ENCODE measurements at places on chromosomes 1 and 21. TPM values are rescaled to one million over a fixed set of nuclear protein-coding genes. Genes with fewer than 3 reads are reported as not detected.

PPFIA4 gene
- 0.25 TPM for total RNA-seq

CSMD2 gene
- total RNA-seq, result 1.9 TPM

RGS18 gene
- total RNA-seq, result 0.48 TPM

ACBD6 gene
- total RNA-seq, result 60.6 TPM

SLAMF6 gene
- total RNA-seq, result not detected

SH2D1B gene
- total RNA-seq, result not detected

CRP gene
- total RNA-seq, result not detected

MMP23B gene
- 1.2 TPM for total RNA-seq

HIVEP3 gene
- total RNA-seq, result 0.71 TPM

AUNIP gene
- total RNA-seq, result 13.8 TPM

ZNF683 gene
- not detected for total RNA-seq

YIPF1 gene
- total RNA-seq, result 21.8 TPM

TEDDM1 gene
- not detected for total RNA-seq

RNU1-3 gene
- total RNA-seq, result 4,441 TPM

AMY1C gene
- not detected for total RNA-seq

OR2T2 gene
- not detected for total RNA-seq

LORICRIN gene
- not detected for total RNA-seq

CELA2B gene
- not detected for total RNA-seq

OR2T3 gene
- total RNA-seq, result not detected

KLF17 gene
- not detected for total RNA-seq

PKP1 gene
- 153 TPM for total RNA-seq

HES2 gene
- 33.0 TPM for total RNA-seq

HSD11B1 gene
- total RNA-seq, result 0.61 TPM

CHD5 gene
- 0.10 TPM for total RNA-seq

Data from foreskin keratinocyte (primary cell).